ENCODE measurements at places on chromosomes 12 and 14.

GRCh38 chr14:23644195-23644918, 8.2 kb downstream of the DHRS2 start:
- DNase-seq, result no peak

- peak; percentile 61 for DNase-seq
These were observed 10.7 kb downstream of the DDX47 start for GRCh38 chr12:12823811-12824210.

- peak; percentile 57 for DNase-seq
These were observed 23.3 kb downstream of the NUAK1 start for GRCh38 chr12:106115440-106115839.

GRCh38 chr14:67851785-67852410, 32.3 kb downstream of the RAD51B start:
- DNase-seq, result no peak

DNA sequence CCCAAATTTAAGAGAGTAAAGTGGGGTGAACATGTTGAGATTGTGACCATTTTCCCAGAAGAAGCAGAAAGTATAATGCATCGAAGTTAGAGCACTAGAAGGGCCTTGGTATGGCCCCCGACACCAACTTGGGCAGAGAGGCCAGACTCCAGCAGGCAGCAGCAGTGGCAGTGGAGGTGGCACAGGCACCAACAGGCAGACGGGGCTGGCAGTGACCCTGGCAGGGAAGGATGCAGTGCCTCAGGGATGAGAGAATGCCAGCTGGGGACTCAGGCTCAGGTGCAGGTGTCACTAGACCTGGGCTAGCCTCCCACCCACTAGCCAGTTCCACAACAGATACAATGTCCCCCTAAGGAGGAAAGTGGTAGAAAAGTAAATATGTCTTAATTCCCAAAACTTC, 27.7 kb upstream of the AMIGO2 start:
- DNase-seq, result no peak

GRCh38 chr14:65377576-65377975, 35.0 kb upstream of the FUT8 start:
- no peak for DNase-seq

DNA sequence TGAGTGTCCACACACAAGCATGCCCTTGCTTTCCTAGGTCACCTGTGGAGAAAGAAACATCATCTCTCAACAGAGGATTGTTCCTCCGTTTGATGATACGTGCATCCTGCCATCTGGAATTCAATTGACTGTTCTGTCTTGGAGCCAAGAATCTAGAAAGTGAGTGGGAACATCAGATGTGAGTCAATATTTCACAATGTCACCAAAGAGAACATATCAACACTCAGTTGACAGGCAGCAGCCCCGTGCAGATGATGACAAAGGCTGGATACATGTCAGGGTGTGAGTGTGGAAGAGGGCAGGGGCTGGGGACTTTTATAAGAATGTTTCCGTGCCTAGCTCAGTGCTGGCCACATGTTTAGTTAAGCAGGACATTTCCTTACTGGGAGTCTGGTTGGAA, 76.1 kb downstream of the TBC1D30 start:
- no peak for DNase-seq

GRCh38 chr12:62873116-62873825, 61.7 kb downstream of the PPM1H start:
- DNase-seq, result no peak

DNA sequence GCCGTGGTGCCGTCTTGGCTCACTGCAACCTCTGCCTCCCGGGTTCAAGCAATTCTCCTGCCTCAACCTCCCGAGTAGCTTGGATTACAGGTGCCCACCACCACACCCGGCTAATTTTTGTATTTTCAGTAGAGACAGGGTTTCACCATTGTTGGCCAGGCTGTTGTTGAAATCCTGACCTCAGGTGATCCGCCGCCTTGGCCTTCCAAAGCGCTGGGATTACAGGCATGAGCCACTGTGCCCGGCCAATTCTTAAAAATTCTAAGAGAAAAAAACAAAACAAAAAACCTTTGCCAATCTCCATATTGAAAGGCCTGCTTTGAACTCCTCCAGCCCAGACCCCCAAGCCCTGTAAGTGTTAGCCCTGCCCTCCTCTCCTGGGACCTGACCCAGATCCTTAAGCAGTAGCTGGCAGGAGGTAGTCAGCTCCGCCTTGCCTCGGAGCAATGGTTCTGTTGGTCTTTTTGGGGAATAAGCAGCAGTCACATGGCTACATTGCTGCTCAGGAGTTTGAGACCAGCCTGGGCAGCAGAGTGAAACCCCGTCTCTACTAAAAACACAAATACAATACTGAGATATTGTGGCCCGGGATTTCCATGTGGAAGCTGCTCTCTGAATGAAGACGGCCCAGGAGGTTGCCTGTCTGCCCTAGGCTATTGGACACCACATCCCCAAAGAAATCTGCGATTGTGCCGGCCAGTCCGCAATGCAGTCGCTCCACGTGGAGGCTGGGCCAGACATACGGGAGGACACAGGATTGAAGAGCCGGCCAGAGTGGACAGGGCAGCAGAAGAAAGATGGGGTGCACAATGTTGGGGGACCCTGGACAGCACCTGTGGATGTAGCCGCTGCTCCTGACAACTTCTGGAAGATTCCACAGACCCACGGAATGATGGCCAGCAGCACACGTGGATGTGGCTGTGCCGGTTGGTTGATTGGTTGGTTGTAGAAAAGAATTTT, 28.8 kb upstream of the BEGAIN start:
- no peak for DNase-seq

DNA sequence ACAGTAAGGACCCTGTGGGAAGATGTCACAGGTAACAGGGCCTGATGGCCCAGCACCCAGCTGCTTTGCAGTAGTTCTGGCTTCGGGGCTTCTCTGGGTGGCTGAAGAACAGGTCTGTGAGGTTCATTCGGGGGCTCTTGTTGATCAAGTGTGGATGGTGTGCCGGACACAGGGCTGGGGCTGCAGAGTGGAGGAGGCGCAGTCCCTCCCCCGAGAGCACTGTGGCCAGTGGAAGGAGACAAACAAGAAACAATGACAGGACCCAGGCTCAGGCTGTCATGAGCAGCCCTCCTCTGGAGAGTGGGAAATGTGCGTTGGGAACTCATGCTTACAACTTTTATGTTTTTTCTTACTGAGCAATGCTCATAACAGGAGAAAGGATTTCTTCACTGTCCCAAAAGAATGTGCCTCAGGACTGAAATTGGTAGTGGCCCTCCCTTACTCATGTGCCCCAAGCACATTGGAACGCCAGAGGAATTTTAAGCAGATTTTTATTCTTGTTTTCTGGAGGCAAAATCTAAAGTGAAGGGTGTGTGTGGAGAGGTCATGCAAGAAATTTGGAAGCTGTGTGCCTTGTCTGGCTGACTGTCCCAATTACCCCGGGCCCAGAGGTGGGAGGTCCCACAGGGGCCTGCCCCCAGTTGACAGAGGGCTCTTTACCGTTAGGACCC, 233.8 kb downstream of the CACNA1C start:
- DNase-seq, result no peak

- no peak for DNase-seq
These were observed 23.3 kb downstream of the ZFC3H1 start for GRCh38 chr12:71640316-71640715.

- no peak for DNase-seq
These were observed 215.0 kb upstream of the EGLN3 start for GRCh38 chr14:34165847-34166350.

- no peak for DNase-seq
These were observed 87.3 kb upstream of the RFLNA start for GRCh38 chr12:124207617-124208016.

- DNase-seq, result no peak
These were observed 768.3 kb upstream of the ATXN7L3B start for GRCh38 chr12:73769337-73769736.

- DNase-seq, result no peak
These were observed 498.5 kb downstream of the TMEM117 start for GRCh38 chr12:44334347-44334746.

- DNase-seq, result no peak
These were observed 259.2 kb upstream of the RMST start for GRCh38 chr12:97203408-97203807.

DNA sequence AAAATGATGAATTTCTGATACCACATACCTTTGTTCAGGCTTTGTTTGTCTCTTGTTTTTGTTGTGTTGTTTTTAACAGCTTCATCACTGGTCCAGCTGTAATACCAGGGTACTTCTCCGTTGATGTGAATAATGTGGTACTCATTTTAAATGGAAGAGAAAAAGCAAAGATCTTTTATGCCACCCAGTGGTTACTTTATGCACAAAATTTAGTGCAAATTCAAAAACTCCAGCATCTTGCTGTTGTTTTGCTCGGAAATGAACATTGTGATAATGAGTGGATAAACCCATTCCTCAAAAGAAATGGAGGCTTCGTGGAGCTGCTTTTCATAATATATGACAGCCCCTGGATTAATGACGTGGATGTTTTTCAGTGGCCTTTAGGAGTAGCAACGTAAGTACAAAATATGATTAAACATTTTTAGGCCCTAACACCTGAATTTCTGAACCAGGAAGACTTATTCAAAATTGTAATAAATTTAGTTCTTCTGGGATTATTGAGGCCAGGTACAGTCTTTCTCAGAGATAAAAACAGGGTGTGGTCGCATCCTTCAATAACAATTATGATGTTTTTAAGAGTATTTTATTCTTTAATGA, 22.4 kb downstream of the RXYLT1 start:
- peak; percentile 22 for DNase-seq

GRCh38 chr12:76998908-76999556, 66.3 kb downstream of the E2F7 start:
- DNase-seq, result no peak

GRCh38 chr14:65277027-65277426, 135.5 kb upstream of the FUT8 start:
- DNase-seq, result no peak

DNA sequence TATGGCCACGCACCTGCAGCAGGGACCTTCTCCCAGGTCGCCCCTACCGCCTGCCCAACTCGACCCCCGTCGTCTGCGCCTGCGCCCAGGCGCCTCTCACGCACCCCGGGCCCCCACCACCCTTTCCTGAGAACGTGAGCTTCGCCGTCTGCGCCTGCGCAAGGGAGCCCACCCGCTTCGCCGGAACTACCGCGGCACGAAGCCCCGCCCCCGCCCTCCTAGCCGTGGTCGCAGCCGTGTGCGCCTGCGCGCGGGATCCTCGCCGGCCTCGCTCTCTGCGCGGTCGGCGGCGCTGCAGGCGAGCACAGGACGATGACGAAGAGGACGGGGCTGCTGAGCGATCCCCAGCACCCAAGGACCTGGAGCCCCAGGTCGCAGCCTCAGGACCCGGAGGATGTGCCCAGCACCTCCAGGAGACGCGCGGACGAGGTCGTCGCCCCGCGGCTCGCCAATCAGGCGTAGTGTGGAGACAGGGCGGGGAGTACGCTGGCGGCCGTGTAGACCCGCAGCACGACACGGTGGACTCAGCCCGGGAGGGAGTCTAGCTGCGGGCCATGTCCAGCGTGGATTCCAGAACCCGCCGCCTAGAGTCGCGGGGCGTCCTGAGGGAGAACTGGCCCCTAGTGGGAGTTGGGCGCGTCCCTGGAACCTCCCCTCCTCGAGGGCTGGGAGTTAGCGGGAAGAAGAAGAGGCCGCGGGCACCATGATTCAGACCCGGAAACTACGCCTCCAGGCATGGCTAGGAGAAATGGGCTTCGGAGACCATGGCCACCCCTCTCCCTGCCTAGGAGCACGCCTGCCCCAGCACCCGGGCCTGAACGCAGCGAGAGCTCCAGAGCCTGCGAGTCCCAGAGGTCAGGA, 1120.8 kb upstream of the TMEM132C start:
- DNase-seq, result no peak

DNA sequence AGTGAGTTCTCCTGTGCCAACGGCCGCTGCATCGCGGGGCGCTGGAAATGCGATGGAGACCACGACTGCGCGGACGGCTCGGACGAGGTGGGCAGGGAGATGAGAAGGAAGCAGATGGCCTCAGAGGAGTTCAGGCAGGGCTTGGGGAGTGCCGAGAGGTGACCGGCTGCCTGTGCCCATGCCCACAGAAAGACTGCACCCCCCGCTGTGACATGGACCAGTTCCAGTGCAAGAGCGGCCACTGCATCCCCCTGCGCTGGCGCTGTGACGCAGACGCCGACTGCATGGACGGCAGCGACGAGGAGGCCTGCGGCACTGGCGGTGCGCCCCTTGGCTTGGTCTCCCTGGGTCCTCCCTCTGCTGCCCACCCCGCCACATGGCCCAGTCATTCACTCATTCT, 13.4 kb upstream of the NXPH4 start:
- no peak for DNase-seq

DNA sequence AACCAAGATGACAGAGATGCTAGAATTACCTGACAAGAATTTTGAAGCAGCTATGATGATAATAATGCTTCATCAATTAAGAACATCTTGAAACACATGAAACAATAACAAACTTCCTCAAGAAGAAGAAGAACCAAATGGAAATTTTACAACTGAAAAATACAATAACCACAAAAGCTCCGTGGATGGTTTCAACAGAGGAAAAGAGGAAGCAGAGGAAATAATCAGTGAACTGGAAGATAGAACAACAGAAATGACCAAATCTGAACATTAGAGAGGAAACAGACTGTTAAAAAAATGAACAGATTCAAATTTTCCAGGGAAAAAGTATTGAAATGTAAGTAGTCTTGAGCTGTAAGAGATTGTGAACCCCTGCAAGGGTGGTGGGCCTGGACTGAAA, 62.8 kb upstream of the SLC35F4 start:
- no peak for DNase-seq

DNA sequence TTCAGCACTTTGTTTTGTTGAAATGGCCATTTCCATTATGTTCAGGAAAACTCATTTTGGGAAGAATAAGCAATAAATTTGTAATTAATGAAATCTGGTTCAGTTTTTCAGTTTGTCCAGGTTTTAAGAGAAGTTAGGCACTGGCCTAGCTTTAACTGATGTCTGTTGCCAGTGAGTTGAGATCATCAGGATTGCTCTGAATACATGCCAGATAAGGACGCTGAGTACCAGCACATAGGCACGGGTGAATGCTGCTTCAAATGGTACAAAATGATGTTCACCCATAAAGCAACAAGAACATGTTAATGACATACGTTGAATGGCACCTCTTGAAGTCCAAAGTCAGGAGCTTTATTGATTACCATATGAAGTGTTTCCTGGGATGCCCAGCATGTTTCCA, 46.5 kb downstream of the PIWIL1 start:
- no peak for DNase-seq

DNA sequence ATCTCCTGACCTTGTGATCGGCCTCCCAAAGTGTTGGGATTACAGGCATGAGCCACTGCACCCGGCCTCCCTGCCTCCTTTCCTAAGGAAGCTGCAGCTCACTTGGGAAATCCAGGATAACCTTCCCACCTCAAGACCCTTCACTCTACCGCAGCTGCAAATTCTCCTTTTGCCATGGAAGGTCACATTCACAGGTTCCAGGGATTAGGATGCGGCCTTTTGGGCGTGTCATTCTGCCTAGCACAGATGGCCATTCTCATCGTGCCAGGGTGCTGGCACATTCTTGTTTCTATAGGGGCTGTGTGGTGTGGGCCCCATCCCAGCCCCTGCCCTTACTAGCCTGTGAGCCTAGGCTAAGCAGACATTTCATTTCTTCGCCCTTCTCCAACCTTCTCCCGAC, 219.9 kb downstream of the CHST11 start:
- DNase-seq, result no peak

DNA sequence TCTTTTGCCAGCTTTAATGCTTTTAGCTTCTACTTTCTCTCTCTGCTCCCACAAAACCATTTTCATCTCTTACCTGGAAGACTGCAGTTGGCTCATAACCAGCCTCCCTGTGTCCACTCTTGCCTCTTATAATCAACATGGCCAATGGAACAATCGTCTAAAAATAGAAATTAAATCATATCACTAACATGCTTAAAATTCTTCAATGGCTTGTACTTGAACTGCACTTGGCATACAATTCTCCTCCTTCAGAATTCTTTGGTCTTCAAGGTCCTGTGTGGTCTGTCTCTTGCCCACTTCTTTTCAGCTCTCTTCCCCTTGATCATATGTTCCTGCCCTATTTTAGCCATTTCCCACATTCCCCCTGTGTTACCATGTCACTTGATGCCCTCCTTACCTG, 342.2 kb downstream of the ATP23 start:
- no peak for DNase-seq
